ENCODE measurements at places on chromosomes 12 and 14.

GRCh38 chr14:68809524-68809923 lies 16.7 kb upstream of the ZFP36L1 start:
- no peak for DNase-seq

GRCh38 chr14:54975856-54976255 lies 51.0 kb downstream of the WDHD1 start:
- DNase-seq: no peak

DNA sequence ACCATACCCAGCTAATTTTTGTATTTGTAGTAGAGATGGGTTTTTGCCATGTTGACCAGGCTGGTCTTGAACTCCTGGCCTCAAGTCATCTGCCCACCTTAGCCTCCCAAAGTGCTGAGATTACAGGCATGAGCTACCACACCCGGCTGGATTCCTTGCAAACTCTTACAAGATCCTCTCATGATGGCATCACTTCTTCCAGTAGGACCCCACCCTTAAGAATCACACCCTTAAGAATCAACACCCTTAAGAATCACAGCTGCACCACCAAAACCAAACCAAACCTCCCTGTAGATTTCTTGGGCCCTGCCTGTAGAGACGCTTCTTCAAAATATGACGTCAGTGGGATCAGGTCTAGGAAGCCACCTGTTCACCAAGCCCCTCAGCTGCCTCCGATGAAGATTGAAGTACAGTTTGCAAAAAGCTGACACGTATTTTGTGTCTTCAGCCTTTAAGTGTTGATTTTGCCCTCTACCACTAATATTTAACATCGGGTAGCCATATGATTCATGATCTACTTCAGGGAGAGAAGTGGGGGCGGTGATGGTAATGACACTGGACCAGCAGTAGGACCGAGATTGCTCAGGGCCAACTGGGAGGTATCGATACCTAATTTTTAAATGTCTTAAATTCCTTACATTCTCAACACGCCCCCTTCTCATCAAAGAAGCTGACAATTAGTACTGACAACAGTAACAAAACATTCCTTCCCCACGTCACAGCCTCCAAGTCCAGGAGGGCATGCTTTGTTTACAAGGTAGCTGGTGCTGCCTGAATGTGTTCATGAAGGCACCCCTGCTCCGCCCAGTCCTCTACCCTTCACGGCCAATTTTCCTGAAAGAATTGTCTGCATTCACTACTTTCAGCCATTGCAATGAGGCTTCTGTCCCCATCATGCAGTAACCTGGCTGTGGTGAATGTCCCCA lies 57.2 kb downstream of the ESRRB start:
- DNase-seq: no peak

DNA sequence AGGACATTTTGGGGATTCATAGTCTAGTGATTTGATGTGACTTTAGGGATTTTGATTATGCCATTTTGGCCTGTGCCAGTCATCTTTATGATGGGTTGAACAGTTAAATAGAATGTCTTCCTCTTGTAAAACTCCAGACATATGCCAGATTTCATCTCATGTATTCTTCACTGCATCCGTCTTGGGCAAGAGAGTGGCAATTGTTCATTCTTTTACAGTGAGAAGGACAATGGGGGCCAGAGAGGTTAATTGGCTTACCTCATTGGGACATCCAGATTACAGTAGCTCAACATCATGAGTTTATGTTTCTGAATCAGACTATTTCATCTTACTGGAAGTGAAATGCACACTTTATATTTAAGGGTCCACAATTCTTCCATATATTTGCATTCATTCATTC lies 108.2 kb upstream of the SLC38A2 start:
- DNase-seq: no peak

DNA sequence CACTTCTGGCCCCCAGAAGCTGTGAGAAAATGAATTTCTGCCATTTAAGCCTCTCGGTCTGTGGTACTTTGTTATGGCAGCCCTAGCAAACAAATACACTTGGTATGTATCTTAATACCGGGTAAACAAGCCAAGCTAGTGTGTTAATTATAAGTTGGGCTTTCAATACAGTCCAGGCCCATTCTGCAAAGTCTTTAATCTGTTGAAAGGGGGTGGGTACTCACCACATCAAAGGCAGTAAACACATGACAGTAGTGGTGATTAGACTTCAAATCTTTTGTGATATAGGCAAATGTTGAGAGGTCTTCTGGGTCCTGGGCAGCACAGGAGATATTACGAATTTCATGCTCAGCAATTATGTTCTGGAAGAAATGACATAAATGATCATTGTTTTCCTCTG lies 127.7 kb downstream of the APAF1 start:
- no peak for DNase-seq

GRCh38 chr14:23302290-23303225 lies at the start of gene PPP1R3E:
TSS of gene PPP1R3E (minus strand) at chr14:23302859. CDS start at chr14:23302576, 283 bp downstream.
- DNase-seq: no peak

- DNase-seq: no peak
Observed at GRCh38 chr12:63845726-63846125, 1.2 kb downstream of the SRGAP1 start.

GRCh38 chr12:69688021-69688420 lies 11.1 kb downstream of the BEST3 start:
- no peak for DNase-seq

- DNase-seq: no peak
Observed at GRCh38 chr12:15088105-15088504, 115.3 kb downstream of the PDE6H start.

DNA sequence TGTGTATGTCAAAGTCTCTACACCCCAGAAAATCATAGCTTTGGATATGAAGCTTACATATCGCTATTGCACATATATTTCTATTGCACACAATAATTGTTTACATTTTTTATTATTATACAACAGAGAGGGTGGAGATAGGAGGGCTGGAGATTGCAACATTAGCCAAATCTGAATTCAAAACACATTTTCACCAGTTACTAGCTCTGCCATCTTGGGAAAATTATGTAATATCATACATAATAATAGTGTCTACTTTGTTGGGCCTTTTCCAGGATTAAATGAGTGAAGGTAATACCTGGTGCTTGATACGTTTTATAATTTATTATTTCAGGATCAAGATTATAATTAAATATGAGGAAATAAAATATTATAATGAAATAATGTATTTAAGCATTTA lies 507.4 kb upstream of the TBX3 start:
- DNase-seq: no peak

DNA sequence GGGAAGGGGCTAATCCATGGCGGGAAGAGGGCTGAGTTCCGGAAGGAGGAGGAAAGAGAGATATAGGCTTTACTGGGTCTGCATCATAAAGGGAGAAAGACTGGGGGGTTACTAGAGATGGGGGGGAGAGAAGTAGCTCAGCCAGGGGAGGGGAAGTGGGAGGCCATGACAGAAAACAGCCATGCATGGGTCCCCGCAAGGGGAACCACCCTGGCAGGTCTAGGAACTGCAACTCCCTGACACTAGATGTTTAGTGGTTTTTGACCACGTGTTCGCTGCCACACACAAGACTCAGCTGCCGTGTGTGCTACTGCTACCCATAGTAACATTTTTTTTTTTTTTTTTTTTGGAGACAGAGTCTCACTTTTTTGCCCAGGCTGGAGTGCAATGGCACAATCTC lies 145.0 kb downstream of the RIMBP2 start:
- no peak for DNase-seq

DNA sequence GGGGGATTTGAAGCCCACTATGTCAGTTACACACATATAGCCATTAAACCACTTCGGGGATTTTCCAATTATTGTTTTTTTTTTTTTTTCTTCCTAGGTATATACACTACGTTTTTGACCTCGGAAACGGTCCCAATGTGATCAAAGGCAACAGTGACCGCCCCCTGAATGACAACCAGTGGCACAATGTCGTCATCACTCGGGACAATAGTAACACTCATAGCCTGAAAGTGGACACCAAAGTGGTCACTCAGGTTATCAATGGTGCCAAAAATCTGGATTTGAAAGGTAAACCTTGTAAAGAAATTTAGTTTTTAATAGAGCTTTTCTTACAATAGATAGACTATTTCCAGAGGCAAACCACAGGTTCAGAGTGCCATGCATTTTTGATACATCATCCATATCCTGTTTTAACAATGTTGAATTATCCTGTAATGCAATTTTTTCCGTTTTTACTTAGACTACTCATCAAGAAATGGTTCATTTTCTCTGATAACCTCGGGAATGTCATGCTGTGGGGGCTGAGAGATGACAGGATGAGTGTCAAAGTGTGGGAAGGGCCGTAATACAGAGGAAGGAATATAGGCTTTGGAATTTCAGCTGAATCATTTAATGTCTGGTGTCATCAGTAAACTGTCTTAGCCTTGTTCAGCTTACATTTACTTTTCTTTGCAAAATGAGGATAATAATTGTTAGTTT lies 797.1 kb downstream of the NRXN3 start:
- no peak for DNase-seq

DNA sequence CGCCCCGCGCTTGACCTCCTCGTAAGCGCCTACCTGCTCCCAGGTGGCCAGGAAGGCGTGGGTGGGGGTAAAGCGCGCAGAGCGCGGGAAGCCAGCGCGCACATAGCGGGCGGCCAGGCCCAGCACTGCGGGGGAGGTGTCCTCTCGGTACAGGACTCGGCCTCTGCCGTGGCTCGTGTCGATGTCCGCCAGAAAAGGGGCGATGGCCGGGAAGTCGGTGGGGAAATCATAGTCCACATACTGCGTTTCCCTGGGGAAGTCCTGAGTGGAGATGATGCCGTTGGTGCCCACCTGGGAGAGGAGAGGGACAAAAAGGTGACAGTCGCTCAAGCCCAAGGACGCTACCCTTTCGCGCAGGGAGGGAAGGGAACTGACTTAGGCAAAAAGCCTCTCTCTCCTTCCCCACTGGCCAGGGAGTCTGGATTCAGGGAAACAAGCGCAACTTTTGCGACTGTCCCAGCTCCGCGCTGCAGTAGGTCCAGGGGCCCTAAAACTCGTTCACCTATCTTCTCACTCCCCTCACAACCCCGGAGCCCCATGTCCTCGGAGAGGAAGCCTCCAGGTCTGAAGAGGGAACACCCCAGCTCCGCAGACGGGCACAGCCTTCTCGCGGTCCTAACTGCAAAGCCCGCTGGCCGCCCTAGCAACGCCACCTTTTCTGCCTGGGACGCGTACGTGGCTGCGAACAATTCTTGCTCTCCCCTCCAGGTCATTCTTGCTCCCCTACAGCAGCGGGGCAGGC lies 815 bp downstream of the NID2 start:
- no peak for DNase-seq

- no peak for DNase-seq
Observed at GRCh38 chr12:92030618-92031017, 115.0 kb downstream of the BTG1 start.

- no peak for DNase-seq
Observed at GRCh38 chr12:14185427-14186192, 179.9 kb upstream of the ATF7IP start.

DNA sequence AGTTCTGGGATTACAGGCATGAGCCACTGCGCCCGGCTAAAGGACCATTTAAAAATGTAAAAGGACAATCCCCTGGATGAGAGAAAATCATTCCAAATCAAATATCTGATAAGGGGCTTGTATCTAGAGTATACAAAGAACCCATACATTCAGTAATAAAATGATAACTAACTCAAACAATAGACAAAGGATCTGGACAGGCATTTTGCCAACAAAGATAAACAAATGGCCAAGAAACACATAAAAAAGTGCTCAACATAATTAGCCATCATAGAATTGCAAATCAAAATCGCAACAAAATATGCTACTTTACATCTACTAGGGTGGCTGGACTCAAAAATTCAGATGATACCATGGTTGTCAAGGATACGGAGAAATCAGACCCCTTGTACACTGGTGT lies 8.5 kb upstream of the BICD1 start:
- DNase-seq: no peak

DNA sequence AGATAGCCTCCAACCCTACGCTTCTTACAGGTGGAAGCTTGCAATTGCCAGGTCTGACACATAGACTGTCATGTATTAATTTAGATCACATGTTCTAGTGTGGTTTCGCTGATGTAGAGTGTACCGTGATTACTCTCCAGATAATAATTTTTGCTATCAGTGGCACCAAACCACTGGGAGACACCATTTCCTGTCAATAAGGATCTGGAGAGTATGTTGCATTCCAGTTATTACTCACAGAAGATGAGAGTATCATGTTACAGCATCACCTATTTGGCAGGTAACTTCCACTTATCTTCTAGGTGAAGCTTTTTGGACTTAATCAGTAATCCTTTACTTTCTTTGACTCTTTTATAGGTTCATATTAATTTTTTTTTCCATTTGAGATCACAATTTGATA lies 147.2 kb downstream of the HELB start:
- DNase-seq: peak; percentile 70

- no peak for DNase-seq
Observed at GRCh38 chr12:92814584-92814983, 111.8 kb downstream of the PLEKHG7 start.

- no peak for DNase-seq
Observed at GRCh38 chr12:70960484-70960883, 39.9 kb upstream of the PTPRR start.

DNA sequence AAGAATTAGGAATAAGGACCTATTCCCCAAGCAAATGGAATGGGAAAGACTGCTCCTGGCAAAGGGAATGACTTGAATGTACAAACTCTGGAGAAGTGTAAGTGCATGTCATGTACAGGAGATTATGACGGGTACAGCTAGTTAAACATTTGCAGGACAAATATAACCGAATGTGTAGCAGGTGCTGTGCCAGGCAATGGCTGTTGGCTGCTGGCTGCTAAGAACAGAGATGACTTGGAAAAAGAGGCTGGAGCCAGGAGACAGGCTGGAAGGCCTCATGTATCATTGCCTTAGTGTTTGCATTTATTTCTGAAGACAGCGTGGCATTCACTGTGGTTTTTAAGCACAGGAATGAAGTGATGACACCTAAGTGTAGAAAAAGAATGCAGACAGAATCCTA lies 136.8 kb downstream of the TTC8 start:
- no peak for DNase-seq

DNA sequence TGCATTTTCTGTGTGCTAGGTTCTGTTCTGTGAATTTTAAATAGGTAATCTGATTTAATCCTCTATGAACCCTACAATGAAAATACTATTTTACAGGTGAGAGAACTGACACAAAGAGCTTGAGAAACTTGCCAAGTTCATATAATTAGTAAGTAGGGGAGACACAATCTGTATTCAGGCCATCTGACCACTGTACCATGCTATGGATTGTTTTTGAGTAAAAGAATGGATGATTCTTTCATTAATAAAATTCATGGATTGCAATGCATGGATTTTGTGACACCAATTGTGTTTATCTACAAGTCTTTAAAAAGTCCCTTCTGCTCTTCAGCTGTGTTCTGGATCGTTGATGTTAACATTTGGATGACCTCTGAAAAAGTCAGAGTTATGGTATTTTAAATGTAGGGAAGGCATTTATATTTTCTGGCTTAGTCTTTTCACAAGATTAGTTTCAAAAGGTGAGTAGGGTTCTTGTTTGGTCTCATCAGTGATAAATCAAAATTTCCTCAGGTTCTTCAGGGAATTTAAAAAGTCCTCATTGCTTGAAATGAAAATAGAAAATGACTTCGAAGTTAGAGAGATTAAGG lies 15.4 kb upstream of the DYRK2 start:
- no peak for DNase-seq

- no peak for DNase-seq
Observed at GRCh38 chr14:75373133-75373532, 54.7 kb upstream of the JDP2 start.

- DNase-seq: no peak
Observed at GRCh38 chr12:7994731-7995205, 37.7 kb upstream of the FOXJ2 start.

Data from epithelial cell of prostate (primary cell).